ENCODE measurements at places on chromosomes 5 and 9.
A peak's percentile ranks its signal among the peaks of the same experiment; 100 is the strongest.

- DNase-seq, result peak; percentile 61
Observed at GRCh38 chr5:143056339-143056704, 286.1 kb downstream of the ARHGAP26 start.

GRCh38 chr5:142156839-142157463 is 48.4 kb downstream of the NDFIP1 start:
- no peak for DNase-seq

DNA sequence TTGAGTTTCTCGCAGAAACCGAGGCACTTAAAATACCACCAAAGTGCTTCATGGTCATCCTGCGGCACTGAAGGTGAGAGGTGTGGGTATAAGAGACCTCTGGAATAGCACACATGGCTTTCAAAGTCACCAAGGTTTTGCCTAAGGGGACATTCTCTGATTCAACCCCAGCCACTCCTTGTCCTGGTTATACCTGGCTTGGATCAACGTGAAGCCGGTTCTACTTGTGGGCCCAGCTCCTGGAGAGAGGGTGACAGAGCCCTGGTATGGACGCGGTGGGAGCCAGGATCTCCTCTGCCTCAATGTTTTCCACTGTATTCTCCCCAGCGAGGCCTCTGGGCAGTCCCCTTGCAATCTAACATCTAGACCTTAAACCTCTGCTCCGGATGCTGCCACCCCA is 132.0 kb downstream of the FSTL4 start:
- no peak for DNase-seq

DNA sequence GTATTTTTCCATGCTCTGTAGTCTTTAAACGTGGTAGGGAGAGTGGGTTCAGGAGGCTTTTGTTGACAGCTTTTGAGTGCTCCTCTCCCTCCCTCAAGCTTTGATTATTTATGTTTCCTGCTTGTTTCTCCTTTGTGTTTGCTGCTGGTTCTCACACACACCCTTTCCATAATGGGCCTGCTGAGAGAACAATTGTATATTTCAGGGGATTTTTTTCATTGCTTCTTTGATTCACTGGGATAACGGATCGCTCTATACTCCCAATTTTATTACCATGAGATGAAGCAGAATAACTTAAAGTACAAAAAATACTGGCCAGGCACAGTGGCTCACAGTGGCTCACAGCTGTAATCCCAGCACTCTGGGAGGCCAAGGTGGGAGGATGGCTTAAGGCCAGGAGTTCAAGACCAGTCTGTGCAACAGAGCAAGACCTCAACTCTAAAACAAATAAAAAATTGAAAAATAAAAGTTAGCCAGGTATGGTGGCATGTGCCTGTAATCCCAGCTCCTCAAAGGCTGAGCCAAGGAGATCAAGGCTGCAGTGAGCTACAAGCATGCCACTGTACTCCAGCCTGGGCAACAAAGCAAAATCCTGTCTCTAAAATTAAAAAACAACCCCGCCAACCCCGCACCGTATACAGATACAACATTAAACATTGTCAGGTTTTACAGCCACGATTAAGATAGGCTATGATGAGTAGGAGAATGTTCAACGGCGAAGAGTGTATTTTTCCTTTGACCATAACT is 66.9 kb downstream of the USP20 start:
- DNase-seq, result no peak

- no peak for DNase-seq
Observed at GRCh38 chr5:154741415-154741814, 13.8 kb upstream of the LARP1 start.

- no peak for DNase-seq
Observed at GRCh38 chr5:74954919-74955318, 88.7 kb upstream of the FAM169A start.

DNA sequence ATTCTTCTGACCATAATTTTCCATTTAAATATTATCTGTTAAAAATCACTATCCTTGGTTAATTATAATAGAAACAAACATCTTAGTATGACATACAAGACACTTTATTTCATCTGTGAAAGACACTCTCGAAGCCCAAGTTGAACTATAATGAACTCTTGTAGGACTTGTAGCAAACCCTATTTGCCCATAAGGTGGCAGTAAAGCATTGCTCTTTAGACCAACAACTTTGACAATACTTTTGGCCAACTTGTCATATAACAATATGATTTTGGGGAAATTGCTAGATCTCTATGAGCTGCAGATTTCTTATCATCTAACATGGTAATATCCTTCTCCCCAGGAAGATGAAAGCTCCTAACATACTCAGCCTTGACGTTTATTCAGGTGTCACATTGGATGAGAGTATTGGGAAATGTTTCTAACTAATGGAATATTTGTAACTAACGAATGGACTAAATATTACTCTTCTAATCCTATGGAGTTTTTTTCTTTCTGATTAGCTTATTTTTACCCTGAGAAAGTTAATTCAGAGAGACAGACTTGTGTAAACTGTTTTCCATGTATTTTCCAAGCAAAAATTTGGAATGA is 11.0 kb downstream of the SPINK14 start:
- peak; percentile 69 for DNase-seq

GRCh38 chr9:37693260-37693659 is 42.5 kb downstream of the FRMPD1 start:
- DNase-seq, result no peak

DNA sequence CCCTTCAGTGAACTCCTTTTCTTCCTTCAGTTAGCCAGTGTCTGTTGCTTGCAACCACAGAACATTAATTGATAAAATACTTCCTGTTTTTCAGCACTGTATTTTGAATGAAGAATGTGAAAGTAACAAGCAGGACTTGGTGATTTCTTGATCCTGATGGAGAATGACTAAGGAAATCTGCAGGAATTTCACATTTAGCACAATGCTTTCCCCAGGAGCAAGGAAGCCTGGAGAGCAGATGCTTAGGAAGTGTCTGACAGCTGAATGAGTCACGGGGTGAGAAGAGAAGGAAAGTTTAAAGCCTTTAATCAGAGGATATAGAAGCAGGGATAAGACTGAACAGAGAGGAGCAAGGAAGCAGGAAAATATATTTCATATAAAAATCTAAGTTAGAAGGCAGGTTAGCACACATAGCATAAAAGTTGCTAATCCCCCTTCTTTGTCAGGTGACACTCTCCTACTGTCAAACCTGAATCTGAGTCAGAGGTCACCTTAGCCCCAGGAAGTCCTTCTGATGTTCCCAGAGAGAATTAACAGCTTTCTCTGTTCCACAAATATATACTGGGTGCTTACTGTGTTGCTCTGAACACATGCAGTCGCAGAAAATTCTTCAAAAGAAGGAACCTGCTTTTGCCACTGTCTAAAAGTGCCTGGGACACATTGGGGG is 59.7 kb downstream of the GNA14 start:
- DNase-seq, result no peak

DNA sequence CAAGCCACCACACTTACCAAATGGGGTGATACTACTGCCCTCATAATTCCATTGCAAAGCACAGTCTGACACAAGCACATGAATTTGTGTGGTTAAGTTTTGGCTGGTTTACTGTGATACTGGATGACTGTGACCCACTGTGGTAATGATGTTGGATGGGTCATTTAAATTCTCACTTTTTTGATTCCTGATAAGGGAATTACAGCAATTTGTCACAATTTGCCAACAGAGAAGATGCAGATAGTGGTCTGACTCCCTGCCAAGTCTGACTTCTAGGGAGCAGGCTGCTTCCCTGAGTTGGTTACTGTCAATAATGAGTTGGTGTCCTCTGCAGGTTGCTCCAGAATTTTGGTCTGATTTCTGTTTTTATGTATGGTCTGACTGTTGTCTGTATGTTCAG is 731.9 kb downstream of the MTRR start:
- no peak for DNase-seq

- no peak for DNase-seq
Observed at GRCh38 chr5:149488645-149489306, 62.5 kb downstream of the CSNK1A1 start.

GRCh38 chr5:3122216-3122615 is 370.7 kb upstream of the IRX2 start:
- DNase-seq, result no peak

GRCh38 chr5:126852841-126853271 is 75.9 kb downstream of the LMNB1 start:
- DNase-seq, result no peak

DNA sequence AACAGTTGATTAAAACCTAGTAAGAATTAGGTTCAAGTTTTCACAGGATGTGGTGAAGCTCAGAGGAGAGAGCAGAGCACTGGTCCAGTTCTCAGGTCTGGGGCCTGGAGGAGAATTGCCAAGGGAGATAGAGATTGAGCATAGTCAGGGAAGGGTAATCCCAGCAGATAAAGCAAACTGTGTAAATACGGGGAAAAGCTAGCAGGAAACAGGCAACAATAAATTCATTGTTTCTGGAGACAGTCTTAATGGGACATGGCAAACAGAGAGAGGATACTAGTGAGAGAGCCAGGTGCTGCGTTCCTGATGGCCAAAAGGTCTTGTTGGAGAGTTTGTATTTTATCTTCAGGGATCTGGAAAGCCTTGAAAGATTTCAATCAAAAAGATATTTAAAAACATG is 333.0 kb downstream of the PDE4D start:
- DNase-seq, result no peak

- DNase-seq, result no peak
Observed at GRCh38 chr5:110262749-110263148, 463.7 kb downstream of the TMEM232 start.

- no peak for DNase-seq
Observed at GRCh38 chr5:132414634-132415378, 45.3 kb downstream of the SLC22A5 start.

DNA sequence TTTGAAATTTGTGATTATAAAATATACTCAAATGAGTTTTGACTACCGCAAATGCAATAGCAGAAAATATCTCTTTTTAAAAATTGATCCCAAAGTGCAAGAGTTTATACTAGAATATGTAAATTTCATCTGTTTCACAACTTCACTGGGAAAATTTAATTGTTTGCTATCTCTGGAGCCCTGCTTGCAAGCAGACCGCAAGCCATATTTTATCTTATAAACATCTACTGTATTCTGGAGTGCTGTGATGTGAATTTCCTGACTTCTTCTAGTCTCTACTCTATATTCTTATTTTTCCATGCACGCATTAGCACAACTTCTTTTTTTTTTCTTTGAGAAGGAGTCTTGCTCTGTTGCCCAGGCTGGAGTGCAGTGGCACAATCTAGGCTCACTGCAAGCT is 98.7 kb downstream of the DROSHA start:
- DNase-seq, result no peak

DNA sequence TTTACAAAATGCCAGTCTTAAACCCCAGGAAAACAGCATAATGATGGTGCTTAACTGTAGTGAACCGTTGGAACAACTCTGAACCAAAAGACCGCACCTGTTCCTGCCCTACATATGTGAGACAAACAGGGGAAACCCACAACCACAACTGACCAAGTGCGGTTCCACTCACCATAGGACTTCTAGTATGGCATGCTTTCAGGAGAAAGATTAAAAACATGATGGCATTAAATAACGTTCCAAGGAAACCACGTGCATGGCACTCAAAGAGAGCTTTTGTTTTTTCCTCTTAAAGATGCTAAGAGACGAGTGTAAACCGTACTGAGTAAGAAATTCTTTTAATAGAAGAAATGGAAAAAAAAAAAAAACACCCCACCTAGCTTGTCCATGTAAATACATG is 119.8 kb downstream of the SSBP2 start:
- DNase-seq, result peak; percentile 81

DNA sequence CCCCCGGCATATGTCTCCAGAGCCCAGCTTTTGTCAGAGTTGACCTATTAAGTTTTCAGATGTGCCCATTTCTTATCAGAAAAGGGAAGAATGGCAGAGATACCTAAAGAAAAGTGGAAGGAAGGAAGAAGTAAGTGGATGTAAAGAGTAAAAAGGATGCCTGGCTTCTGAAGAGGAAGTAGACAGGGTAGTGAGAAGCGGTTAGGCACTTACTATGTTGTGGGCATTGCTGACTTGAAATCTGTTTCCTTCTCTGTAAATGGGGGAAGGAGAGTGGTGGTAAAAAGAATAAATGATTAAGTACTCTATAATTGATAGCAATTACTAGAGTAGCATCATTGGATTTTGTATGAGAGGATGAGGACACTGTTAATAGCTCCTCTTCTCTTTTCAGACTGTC is 9.9 kb downstream of the ANP32B start:
- DNase-seq, result peak; percentile 33

DNA sequence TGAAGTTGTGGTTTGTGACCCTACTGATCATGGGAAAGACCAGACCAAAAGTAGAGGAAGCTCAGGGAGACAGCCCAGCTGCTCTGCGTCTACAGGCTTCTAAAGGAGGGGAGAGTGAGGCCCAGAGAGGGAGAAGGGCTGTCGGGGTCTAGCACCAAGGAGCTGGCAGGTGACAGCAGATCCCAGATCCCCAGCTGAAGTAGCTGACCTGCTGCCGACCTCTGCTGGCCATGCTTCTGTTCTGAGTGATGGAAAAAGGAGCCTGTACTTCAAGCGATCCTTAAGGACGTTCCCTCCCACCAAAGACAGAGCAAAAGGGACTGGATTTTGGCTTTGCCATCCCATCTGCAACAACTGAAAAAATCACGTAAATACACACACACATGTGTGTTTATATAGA is 22.7 kb upstream of the QSOX2 start:
- DNase-seq, result no peak

DNA sequence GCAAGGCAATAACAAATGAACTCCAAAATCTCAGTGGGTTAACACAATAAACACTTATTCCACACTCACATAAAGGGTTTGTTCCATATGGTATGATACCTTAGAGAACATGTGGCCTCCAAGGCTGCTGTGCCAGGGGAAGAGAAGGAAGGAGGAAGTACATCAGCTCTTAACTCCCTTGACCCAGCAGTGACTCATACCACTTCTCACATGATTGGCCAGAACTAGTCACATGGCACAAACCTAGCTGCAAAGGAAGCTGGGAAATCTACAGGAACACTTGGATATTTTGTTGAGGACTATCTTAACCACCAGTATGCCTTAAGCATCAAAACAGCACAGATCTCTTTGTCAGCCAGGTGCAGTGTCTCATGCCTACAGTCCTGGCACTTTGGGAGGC is 99.3 kb downstream of the SLIT3 start:
- DNase-seq, result no peak

DNA sequence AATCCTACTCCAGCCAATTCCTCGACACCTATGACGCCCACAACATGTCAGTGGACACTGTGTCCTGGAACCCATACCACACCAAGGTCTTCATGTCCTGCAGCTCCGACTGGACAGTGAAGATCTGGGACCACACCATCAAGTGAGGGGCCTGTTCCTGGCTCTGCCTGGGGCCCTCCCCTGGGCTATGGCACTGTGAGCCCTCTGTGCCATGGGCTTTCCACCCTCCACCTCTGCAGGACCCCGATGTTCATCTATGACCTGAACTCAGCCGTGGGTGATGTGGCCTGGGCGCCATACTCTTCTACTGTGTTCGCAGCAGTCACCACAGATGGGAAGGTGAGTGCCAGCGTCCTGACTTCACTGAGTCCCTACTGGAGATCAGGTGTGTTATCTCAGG is 8.4 kb downstream of the ENHO start:
- DNase-seq, result no peak

GRCh38 chr5:134142052-134142451 is 27.6 kb downstream of the TCF7 start:
- no peak for DNase-seq

DNA sequence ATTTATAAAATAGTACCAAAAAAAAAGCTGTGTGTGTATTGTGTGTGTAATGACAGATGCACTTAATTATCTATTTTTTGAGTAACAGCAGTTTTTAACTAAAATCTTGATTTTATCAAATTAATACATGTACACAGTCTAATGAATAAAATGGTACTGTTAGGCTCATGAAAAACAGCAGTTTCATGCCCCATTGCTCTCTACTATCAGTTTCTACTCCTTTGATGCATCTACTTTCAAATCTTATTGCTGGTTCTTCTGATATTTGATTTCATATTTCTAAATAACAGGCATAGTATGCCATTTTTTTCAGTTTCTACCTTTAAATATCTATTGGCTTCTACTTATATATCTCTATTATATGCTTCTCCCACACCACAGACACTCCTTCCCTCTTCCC is 117.4 kb downstream of the CCDC171 start:
- no peak for DNase-seq

All from activated CD4-positive, alpha-beta T cell treated with anti-CD3 and anti-CD28 coated beads, Interleukin-2, amount 50 U/mL, for 16 hours (primary cell).